ENCODE measurements at places on chromosomes 6 and 20.
A peak's percentile ranks its signal among the peaks of the same experiment; 100 is the strongest.

GRCh38 chr20:53920647-53921245 is 149.6 kb downstream of the BCAS1 start:
- DNase-seq, result no peak

- no peak for DNase-seq
Observed at GRCh38 chr20:1086277-1087213, 31.9 kb upstream of the PSMF1 start.

GRCh38 chr20:17456279-17456678 is 74.9 kb downstream of the BFSP1 start:
- DNase-seq, result no peak

DNA sequence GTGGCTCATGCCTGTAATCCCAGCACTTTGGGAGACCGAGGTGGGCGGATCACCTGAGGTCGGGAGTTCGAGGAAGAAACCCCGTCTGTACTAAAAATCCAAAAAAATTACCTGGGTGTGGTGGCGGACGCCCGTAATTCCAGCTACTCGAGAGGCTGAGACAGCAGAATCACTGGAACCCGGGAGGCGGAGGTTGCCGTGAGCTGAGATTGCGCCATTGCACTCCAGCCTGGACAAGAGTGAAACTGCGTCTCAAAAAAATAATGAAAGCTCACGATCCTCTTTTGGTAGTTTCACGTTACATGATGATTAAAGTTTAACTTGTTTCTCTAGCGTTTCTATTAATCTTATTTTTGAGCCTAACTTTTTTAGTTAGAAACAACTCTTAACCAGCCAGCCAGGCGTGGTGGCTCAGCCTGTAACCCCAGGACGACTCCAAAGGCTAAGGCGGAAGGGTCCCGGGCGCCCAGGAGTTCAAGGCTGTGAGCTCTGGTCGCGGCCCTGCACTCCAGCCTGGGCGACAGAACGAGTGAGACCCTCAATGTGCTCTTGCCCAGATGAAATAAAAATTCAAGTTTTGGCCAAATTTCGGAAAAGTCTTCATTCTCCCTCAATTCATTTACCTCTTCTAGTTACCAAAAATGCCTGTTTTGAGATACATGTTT is 1.2 kb upstream of the WRNIP1 start:
- DNase-seq, result no peak

DNA sequence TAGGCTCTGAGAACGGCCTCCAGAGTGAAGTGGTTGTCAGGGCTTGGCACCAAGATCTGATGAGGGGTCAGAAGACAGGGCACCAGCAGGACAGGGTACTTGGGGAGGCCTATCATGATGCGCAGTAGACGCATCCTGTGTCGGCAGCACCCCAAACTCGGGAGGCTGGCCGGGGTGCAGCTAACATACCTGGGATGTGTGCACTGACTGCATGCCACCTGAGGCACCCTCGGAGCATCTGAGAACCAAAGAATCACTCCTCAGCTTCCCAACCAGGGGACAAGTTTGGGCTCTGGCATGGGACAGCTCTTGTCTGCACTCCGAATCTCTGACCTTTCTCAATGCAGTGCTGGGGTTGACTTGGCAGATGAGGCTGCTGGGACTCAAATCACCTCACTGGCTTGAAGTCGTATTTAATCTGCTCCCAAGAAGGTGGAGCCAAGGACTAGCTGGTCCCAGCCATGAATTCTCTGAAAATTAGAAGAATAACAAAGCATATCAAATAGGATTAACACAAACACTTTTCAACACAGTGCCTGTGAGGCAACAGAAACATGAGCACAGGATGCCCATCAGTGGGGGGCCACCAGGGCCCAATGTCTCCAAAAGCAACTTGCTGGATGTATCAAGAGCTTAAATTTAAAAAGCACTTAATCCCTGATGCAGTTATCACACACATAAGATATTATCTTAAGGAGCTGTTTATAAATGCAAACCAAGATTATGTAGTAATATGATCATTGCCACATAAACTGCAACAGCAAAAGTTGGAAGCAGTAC is 348.8 kb downstream of the PREX1 start:
- no peak for DNase-seq

- DNase-seq, result peak; percentile 41
Observed at GRCh38 chr6:26159357-26160273, 72.4 kb downstream of the HFE start.

GRCh38 chr6:5044866-5045265 is 40.3 kb upstream of the PPP1R3G start:
- DNase-seq, result no peak

GRCh38 chr20:59735917-59736316 is 131.6 kb downstream of the PHACTR3 start:
- no peak for DNase-seq

- no peak for DNase-seq
Observed at GRCh38 chr20:5887386-5887785, 62.9 kb downstream of the TRMT6 start.

GRCh38 chr6:72824833-72825232 is 203.0 kb downstream of the KCNQ5 start:
- DNase-seq, result no peak

GRCh38 chr6:154510144-154510905 is at the start of gene CNKSR3:
TSS of gene CNKSR3 (minus strand) at chr6:154510685. CDS start at chr6:154510114, 571 bp downstream.
- peak; percentile 96 for DNase-seq

DNA sequence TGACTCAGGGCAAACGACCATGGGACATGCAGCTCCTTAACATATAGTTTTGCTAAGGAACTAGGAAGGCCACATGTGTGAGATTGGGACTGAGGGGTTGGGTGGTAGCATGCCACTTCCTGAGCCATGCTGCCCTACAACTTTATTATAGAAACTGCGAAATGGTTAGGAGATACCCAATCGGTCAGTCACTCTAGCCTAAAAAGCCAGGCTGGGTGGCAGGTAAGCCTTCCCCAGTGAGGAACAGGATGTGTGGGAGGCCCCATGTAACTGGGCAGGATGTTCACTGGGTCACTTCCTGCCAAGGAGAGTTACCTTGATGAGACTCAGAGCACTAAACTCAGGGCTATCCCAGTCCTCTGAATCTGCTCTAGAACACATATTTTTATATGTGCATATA is 123.5 kb downstream of the MAP3K7 start:
- no peak for DNase-seq

DNA sequence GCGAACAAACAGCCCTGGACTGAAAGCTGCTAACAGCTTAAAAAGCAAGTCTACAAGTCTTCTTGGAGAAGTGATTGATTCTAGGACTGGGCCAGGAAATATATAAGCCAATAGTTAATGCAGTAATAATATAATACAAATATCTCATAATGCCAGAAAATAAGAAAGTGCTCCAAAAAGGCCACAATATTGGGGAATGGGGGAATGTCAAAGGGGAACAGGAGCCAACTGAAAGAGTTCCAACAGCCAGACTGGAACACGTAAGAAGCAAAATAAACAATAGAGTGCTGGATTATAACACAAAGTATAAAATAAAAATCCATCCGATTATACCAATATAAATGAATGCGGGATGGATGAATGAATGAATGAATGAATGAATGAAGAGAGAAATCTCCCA is 295.8 kb downstream of the NRN1 start:
- no peak for DNase-seq

DNA sequence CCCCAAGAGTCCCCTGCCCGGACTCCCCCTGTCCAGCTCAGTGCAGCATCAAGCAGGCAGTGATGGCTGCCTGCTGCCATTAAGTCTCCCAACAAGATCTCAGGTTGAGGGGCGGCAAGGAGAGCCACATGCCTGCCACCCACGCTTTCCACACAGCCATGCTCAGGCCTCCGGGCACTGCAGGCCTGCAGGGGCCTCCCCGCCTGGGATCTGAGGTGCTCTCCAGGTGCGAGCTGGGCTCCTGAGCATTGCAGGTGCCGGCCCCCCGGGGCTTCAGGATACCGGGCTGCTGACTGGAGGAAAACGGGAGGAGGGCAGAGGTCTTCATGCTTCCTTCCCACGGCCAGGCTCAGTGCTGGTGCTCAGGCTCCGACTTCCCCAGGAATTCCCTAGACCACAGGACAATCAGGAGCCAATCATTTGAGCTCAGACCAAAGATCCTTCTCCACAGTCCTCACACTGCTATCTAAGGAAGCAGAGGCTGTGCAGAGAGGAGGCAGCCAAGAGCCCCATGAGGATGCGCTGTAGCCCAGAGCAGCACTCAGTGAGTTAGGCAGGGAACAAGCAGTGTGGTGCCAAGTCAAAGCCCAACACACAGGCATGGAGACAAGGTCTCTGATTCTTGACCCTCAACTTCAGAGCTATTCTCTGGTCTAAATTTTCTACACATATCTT is 52.7 kb downstream of the PYGB start:
- peak; percentile 51 for DNase-seq

DNA sequence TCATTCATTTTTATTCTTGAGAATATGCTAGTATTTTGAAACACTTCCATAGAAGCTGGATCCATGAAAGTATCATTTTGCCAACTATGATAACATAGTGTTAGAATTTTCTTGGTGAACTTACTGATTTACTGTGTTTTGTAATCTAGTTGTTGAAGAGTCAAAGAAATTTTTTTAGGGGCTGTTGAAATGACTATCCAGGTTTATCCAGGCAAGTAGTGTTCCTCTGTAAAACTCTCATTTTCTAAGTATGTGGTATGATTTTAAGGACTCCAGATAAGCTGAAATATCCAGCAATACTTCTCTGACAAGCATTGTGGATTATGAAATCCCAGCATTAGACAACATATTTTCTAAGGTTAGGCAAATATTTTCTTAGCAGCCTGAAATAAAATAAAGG is 95.9 kb downstream of the GRIK2 start:
- no peak for DNase-seq

- DNase-seq, result no peak
Observed at GRCh38 chr6:106133040-106133439, 46.9 kb downstream of the PRDM1 start.

DNA sequence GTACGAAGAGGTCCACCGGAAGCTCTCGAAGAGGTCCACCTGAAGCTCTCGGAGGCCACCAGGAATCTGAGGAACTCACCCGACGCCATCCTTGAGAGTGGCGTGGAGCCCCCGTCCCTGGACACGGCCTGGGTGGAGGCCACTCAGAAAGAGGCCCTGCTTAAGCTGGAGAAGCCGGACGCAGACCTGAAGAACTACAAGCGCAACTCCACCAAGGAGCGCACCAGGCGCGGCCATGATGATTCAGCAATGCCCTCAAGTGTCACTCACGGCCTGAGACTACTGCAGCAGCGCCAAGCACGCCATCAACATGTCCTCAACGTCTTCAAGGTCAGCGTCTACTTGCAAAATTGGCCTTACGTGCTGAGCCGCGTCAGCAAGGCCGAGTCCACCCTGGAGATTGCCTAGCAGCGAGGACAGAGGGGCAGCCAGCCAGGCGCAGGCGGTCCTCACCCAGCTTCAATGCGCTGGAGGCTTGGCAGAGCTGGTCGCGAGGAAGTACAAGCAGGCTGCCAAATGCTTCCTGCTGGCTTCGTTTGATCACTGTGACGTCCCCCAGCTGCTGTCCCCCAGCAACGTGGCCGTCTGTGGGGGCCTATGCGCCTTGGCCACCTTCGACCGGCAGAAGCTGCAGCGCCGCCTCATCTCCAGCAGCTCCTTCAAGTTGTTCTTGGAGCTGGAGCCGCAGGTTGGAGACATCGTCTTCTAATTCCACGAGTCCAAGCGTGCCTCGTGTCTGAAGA is 7.7 kb upstream of the GJA10 start:
- no peak for DNase-seq

GRCh38 chr20:10714236-10714975 is 40.6 kb upstream of the JAG1 start:
- no peak for DNase-seq

DNA sequence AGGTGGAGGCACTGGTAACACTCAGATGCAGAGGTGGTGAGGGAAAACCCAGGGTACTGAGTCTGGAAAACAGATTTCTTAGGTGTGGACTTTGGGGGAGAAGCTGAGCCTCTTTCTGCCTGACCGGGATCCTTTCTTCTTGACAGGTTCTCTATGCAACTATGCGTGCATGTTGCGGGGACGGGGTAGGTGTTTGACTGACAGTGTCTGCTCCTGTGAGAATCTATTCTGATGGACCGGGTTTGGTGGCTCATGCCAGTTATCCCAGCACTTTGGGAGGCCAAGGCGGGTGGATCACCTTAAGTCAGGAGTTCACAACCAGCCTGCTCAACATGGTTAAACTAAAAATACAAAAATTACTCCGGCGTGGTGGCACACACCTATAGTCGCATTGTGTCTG is 27.9 kb upstream of the ID1 start:
- DNase-seq, result no peak

DNA sequence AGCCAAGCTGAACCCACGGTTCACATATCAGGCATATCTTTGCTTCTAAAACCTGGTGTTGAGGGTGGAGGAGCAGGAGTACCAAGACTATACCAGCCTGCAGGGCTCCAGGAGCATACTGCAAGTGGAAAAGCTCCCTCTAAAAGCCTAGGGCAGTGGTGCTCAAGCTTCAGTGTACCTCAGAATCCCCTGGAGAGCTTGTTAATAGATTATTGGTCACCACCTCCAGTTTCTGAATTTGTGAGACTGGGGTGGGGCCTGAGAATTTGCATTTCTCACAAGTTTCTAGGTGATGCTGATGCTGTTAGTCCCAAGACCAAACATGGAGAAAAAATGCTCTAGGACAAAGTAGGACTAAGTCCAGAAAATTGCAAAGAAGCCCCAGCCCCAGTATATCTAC is 65.4 kb downstream of the FILIP1 start:
- DNase-seq, result no peak

- DNase-seq, result peak; percentile 27
Observed at GRCh38 chr6:134065706-134066105, 13.3 kb upstream of the SLC2A12 start.

DNA sequence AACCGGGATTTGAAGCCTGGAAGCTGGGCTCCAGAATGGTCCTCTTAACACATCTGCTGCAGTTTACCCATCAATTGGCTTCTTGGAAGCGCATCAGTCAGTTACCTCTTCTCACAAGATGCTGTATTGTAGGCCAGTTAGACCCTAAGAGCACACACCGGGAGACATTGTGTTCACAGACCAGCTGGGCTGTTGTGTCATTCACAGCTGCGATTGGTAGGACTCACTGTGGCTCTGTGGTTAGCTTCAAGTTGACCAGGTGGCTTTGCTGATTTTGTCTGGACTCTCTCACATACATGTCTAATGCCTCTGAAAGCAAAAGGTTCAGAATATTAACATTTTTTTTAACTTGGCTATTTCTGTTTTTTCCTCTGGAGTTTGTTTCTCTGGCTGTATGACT is 64.8 kb downstream of the SNX9 start:
- DNase-seq, result no peak

GRCh38 chr6:112899541-112899940 is 552.4 kb downstream of the RFPL4B start:
- DNase-seq, result no peak

- DNase-seq, result no peak
Observed at GRCh38 chr20:8246153-8246552, 114.1 kb downstream of the PLCB1 start.

Data from fibroblast of skin of scalp (primary cell).